ENCODE measurements at places on chromosomes 1 and 21.
A peak's percentile ranks its signal among the peaks of the same experiment; 100 is the strongest.

DNA sequence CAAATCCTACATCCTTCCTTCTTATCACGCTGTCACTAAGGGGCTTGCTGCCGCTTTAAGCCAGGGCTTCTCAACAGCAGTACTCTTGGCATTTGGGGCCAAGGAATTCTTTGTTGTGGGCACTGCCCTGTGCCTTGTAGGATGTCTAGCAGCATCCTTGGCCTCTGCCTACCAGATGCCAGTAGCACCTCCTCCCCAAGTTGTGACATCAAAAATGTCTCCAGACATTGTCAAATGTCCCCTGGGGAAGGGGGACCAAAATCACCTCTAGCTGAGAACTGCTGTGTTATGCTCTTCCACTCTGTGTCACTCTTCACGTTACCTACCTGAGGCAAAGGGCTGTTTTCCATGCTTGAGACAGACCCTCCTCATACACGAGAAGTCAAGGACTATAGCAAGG lies 400.3 kb upstream of the POU3F1 start:
- H3K4me3 ChIP-seq = no peak overlapping the region
- H3K27ac ChIP-seq = no peak overlapping the region
- DNase-seq = no peak

DNA sequence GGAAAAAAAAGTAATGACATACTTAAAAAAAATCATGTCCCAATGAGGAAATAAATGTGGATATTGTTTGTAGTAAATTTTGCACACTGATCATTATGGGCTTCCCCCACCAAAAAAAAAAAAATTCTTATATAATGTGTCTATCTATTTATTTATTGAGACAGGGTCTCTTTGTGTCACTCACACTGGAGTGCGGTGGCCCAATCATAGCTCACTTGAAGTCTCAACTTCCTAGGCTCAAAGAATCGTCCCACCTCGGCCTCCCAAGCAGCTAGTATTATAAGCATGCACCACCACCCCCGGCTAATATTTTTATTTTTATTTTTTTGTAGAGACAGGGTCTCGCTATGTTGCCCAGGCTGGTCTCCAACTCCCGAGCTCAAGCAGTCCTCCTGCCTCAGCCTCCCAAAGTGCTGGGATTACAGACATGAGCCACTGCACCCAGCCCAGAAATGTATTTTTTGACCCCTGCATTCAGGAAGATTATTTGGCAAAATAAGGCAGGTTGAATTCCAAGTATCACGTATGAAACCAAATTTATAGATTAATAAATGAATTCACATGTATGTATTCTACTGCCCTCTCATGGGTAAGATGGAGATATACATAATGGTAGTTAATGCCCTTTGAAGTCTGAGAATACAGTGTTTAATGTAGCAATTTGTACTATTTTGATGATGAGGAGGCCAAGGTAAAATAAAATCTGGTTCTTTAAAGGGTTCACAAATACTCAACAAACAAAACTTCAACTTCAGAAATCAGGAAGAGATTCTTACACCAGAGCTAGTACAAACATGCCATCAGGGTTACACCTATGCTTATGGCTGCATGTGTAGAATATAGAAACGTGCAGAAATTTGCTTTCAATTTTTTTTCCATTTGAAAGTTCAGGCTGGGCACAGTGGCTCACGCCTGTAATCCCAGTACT lies 1.4 kb upstream of the DENND2C start:
- no peaks in the 10 kb centered on the region for H3K36me3 ChIP-seq
- H3K27me3 ChIP-seq = no peaks in the 10 kb centered on the region
- no peak for DNase-seq

- no peaks in the 10 kb centered on the region for H3K4me1 ChIP-seq
- no peaks in the 10 kb centered on the region for H3K27me3 ChIP-seq
- no peaks in the 10 kb centered on the region for H3K36me3 ChIP-seq
- H3K4me3 ChIP-seq = no peak overlapping the region
Measured at GRCh38 chr1:86696522-86696921, 7.9 kb upstream of the SH3GLB1 start.

- no peak overlapping the region for H3K4me3 ChIP-seq
- H3K27ac ChIP-seq = no peak overlapping the region
- peaks cover 20% of the 10 kb centered on the region for H3K4me1 ChIP-seq
Measured at GRCh38 chr1:221693087-221693486, 48.8 kb downstream of the DUSP10 start.

GRCh38 chr1:150362721-150363425 lies 1.1 kb upstream of the RPRD2 start:
- H3K27me3 ChIP-seq = no peaks in the 10 kb centered on the region
- H3K4me1 ChIP-seq = peaks cover 30% of the 10 kb centered on the region
- DNase-seq = peak; percentile 62
- H3K36me3 ChIP-seq = no peaks in the 10 kb centered on the region

GRCh38 chr1:94305704-94306103 lies 68.3 kb upstream of the ARHGAP29 start:
- no peak for DNase-seq
- no peaks in the 10 kb centered on the region for H3K27me3 ChIP-seq
- H3K27ac ChIP-seq = no peak overlapping the region

GRCh38 chr1:22281521-22282363 lies 138.8 kb upstream of the WNT4 start:
- DNase-seq = no peak
- no peaks in the 10 kb centered on the region for H3K4me1 ChIP-seq
- H3K27me3 ChIP-seq = no peaks in the 10 kb centered on the region
- no peak overlapping the region for H3K4me3 ChIP-seq
- no peaks in the 10 kb centered on the region for H3K36me3 ChIP-seq

GRCh38 chr1:221072214-221072613 lies 193.0 kb downstream of the HLX start:
- no peak for DNase-seq
- no peaks in the 10 kb centered on the region for H3K4me1 ChIP-seq
- H3K27ac ChIP-seq = no peak overlapping the region
- no peaks in the 10 kb centered on the region for H3K36me3 ChIP-seq
- H3K4me3 ChIP-seq = no peak overlapping the region

GRCh38 chr1:104791030-104791429 lies 1041.3 kb downstream of the AMY1C start:
- H3K4me3 ChIP-seq = no peak overlapping the region
- H3K36me3 ChIP-seq = no peaks in the 10 kb centered on the region
- H3K4me1 ChIP-seq = no peaks in the 10 kb centered on the region
- DNase-seq = no peak
- no peaks in the 10 kb centered on the region for H3K27me3 ChIP-seq

DNA sequence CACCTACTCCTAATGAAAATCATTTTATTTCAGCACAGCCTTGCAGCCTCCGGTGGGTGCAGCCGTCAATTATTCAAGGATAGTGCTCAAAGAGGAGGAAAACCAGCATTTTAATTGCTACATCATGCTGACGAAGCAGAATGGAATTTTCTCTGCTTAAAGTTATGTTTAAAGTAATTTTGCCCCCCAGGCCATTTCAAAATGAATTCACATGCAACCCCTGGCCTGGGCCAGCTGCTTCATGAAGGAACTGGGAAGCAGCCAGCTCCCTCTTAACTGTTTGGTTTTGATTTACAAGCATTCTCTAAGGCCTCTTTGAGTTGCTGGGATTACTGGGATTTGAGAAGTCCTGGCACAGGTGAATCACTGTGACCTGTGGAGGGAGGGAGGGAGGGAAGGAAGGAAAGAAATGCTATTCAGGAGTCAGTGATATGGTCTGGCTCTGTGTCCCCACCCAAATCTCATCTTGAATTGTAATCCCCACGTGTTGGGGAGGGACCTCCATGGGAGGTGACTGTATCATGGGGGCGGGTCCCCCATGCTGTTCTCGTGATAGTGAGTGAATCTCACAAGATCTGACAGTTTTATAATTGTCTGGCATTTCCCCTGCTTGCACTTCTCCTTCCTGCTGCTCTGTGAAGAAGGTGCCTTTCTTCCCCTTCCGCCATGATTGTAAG lies 66.0 kb downstream of the PGBD5 start:
- no peaks in the 10 kb centered on the region for H3K4me1 ChIP-seq
- no peak overlapping the region for H3K4me3 ChIP-seq
- H3K27ac ChIP-seq = no peak overlapping the region
- no peaks in the 10 kb centered on the region for H3K36me3 ChIP-seq
- no peak for DNase-seq

- no peak for DNase-seq
- no peaks in the 10 kb centered on the region for H3K36me3 ChIP-seq
- peaks cover 78% of the 10 kb centered on the region for H3K27me3 ChIP-seq
- no peak overlapping the region for H3K27ac ChIP-seq
- no peak overlapping the region for H3K4me3 ChIP-seq
Measured at GRCh38 chr1:6447016-6447817, 18.8 kb downstream of the TNFRSF25 start.

DNA sequence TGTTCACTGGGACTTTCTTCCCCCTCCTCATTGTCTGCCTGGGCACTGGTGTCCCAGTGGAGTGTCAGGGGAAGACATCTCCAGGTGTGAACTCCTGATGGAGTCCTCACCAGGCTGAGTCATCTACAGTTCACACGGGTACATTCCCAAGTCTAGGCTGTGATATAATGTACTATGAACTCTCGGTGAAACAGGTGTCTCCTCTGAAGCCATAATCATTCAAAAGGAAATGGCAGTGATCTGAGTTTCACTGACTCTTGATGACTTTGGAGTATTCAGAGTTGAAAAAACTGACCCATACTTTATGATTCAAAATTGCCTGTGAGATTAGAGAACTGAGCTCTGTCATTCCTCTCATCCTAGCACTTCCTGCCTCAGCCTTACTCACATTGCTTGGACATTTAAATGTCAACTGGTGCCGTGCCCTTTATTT lies 9.1 kb downstream of the LAMC2 start:
- no peaks in the 10 kb centered on the region for H3K36me3 ChIP-seq
- no peak for DNase-seq
- H3K27me3 ChIP-seq = no peaks in the 10 kb centered on the region
- H3K4me1 ChIP-seq = peaks cover 10% of the 10 kb centered on the region
- H3K4me3 ChIP-seq = no peak overlapping the region

DNA sequence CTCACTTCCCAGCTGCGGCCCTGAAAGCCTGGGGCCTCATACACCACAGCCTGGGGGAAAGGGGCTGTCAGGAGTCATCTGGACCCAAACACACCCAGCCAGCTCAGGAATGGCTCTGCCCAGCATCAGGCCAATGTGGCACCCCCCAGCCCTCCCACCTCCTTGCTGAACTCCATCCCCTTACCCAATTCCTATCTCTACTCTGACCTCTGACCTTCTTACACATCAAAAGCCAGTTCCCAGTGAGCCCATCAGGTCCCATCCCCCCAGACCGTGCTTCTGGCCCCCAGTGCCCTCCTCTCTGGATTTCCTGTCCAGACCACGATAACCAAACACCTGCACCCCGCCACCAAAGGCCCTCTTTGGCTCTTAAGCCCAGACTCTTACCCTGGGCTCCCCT lies 16.3 kb downstream of the CRYBG2 start:
- H3K4me1 ChIP-seq = peaks cover 15% of the 10 kb centered on the region
- no peak overlapping the region for H3K27ac ChIP-seq
- H3K27me3 ChIP-seq = peaks cover 29% of the 10 kb centered on the region

GRCh38 chr1:19205403-19205802 lies 4.7 kb downstream of the UBR4 start:
- H3K27ac ChIP-seq = peak overlapping the region; percentile 95
- no peaks in the 10 kb centered on the region for H3K27me3 ChIP-seq
- DNase-seq = no peak

DNA sequence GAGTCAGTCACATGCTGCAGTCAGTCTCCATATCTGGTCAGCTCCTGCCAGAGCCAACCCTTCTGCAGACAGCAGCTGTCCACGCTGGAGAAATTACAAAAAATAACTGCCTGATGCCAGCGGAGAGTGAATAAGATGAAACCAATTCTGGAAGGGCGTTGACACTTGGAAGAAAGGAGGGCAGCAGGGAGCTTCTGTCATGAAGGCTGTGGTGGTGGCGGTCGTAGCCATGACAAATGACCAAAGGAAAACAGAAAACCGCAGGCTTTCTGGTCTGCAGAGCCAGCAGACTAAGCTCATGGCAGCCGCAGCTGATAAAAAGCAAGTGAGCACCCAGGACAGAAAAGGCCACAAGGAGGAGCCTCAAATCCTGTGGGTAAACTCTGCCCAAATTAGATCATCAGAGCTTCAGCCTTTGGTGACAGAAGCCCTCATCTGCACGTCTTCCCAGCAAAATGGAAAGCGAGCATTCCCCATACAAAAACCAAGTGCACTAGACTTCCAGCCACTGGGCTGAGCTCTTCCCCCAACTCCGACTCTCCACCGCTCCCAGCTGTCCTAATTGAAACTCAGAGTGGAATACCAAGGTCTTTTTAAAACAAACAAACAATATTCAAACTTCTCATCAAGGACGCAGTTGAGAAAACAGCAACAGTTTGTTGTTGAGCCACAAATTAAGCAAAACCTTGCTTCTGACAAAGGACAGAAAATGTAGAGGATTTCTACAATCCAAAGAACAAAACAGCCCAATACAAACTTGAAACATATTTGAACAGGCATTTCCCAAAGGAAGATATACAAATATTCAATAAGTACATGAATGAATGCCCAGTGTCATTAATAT lies 28.7 kb downstream of the RSPH1 start:
- H3K4me3 ChIP-seq = no peak overlapping the region
- H3K4me1 ChIP-seq = no peaks in the 10 kb centered on the region
- no peaks in the 10 kb centered on the region for H3K36me3 ChIP-seq
- H3K27me3 ChIP-seq = no peaks in the 10 kb centered on the region

DNA sequence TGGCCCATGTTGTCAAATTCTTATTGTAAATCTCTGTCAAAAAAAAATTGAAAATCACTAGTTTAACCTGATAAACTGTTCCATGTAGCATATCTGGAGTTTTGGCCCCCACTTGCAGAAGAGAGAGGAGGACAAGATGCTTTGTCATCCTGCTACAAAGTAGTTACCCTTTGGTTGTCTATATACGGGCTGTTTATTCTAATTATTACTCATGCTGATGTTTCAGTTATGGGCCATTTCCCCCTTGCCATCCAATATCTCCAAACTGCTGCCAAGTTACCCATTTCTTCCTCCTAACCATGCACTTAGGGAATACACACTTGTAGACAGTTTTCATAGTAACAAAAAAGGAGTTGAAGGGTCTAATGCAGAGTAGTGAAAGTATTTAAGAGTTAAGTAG lies 22.6 kb downstream of the STX12 start:
- no peak overlapping the region for H3K4me3 ChIP-seq
- DNase-seq = no peak
- H3K27me3 ChIP-seq = no peaks in the 10 kb centered on the region
- peaks cover 65% of the 10 kb centered on the region for H3K36me3 ChIP-seq
- no peak overlapping the region for H3K27ac ChIP-seq

DNA sequence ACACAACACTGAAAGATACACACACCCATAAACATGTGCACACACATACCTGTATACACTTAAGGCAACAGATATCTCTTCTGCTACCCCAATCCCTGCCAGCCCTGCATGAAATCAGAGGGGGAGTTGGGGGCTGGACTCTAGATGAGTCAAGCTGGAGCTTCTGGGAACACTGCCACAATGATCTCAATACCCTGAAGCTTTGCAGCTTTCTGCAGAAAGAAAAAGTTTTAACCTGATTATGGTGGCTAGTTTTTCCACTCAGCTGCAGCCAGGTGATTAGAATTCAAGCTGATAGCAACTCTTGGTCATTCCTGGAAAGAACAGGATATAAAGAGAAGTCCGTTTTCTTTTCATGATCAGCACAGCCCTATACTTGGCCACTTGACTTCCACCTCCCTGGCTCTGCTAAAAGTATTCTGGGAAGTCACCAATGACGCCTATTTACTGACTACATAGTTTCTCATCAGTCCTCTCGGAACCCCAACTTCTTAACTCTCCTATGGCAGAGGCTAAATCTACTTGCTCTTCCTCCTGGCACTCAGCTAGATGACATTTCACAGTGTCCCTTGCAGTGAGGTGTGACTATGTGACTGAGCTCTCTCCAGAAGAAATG lies 20.7 kb upstream of the DNASE2B start:
- no peaks in the 10 kb centered on the region for H3K36me3 ChIP-seq
- DNase-seq = no peak
- no peaks in the 10 kb centered on the region for H3K4me1 ChIP-seq
- H3K27me3 ChIP-seq = no peaks in the 10 kb centered on the region

All from sigmoid colon (tissue), 7 donors.